NCI-H2171 (cell line): ENCODE measurements at places on chromosomes 2 and 18.

GRCh38 chr2:177572236-177572671, 179.7 kb downstream of the AGPS start:
- DNase-seq = peak; percentile 81

DNA sequence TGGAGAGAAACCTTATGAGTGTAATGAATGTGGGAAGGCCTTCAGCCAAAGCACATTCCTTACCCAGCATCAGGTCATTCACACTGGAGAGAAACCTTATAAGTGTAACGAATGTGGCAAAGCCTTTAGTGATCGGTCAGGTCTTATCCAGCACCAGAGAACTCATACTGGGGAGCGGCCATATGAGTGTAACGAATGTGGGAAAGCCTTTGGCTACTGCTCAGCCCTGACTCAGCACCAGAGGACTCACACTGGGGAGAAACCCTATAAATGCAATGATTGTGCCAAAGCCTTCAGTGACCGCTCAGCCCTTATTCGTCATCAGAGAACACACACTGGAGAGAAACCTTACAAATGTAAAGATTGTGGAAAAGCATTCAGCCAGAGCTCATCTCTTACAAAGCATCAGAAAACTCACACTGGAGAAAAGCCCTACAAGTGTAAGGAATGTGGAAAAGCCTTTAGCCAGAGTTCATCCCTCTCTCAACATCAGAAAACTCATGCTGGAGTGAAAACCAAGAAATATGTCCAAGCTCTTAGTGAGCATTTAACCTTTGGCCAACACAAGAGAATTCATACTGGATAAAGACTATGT, 7.8 kb downstream of the ZNF892 start:
- no peak for DNase-seq

DNA sequence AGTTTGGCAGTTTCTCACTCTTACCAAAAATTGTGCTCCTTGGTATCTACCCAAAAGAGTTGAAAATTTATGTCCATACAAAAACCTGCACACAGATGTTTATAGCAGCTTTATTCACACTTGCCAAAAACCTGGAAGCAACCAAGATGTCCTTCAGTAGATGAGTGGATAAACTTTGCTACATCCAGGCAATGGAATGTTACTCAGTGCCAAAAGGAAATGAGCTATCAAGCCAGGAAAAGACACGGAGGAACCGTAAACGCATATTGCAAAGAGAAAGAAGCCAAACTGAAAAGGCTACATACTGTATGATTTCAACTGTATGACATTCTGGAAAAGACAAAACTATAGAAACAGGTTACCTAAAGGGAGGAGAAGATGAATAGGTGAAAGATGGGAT, 36.1 kb downstream of the TMEM163 start:
- no peak for DNase-seq

DNA sequence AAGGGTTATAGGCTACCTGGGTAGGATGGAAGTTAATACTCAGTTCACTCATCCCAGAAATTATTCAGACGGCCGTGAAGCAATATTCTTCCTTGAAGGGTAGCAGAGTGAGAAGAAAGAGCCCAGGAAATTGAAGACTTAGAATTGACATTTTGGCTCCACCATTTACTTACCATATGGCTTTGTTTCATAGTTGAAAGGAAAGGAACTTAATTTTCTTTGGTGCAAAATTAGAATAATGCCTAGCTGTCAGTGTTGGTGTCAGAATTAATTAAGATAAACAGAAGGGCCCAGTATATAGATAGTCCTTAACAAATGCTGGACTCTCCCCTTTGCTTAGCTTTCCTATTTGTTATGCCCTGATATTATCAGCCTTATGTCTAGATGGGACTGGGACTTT, 263.2 kb downstream of the KCNJ3 start:
- DNase-seq = no peak

GRCh38 chr2:120454654-120455385, 108.9 kb downstream of the INHBB start:
- no peak for DNase-seq

- no peak for DNase-seq
Observed at GRCh38 chr2:166376488-166376828, 714 bp upstream of the SCN9A start.

GRCh38 chr2:203682688-203683130, 23.7 kb upstream of the CD28 start:
- no peak for DNase-seq

DNA sequence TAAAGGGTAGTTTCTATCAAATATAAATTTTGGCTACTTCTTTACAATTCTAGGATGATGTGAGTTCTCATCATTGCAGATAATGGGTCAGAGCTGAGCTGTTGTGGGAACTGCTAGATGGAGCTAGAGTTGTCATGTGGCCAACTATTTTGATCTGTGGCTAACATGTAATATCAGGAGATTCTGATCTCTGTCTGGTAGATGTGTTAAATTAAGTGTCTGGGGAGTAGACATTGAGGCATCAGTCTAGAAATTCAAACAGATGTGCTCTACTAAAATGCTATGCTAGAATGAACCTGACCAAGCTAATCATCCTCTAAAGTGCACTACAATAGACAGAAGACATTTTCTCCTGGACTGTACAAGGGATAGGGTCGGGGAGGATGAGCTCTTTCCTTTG, 30.3 kb upstream of the DARS1 start:
- DNase-seq = no peak

DNA sequence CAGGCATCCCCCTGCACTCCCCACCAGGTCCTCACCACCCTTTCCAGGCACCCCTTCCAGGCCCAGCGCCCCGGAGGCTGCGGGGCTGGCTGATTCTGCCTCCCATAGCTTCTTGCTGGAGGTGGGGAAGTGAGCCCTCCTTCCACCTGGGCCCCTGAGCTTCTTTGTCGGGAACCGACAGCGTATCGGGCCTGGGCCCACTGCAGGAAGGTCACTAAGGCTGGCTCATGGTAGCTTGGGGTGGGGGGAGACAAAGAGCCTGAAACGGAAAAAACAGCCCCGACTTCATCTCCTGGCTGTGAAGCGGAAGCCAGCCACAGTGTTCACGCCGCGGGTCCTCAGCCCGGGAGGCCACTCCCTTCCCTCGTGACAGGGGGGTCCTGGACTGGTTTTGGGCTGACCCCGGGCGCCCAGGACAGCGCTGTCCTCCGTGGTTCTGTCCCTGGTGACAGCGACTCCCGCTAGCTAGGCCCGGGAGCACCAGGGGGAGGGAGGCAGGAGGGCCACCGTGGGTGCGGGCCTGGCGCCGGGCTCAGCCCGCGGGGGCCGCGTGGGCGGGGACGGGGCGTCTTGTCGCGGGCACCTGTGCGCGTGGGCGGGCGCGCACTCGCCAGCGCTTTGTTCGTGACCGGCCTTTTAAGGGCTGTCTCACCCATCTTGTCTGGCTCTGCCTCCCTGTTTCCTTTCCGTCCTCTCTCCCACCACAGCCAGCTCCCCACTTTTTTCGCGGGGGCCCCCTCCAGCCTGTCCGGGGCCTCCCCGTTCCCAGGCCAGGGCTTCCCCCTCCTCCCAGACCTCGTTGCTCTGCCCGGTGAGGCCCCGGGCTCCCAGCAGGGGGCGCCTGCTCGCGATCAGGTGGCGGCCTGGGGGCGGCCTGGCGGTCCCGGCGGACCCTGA, 64.9 kb downstream of the DNMT3A start:
- DNase-seq = no peak

DNA sequence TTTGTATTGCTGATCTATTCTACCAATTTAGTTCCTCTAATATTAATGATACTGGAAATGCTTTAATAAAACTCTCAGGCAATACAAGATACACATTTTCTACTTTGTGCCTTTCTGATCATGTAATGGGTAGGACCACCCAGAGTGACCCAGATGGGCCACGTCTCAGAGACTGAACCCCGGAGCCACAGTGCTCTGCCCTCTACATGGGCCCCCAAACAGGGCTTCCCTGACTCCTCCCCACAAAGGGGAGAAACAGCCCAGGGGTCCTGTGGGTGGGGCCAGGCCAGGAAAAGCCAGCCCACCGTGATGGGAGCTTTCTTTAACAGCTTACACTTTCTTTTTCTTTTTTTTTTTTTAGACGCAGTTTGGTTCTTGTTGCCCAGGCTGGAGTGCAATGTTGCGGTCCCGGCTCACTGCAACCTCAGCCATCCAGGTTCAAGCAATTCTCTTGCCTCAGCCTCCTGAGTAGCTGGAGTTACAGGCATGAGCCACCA, 18.4 kb downstream of the HDAC4 start:
- no peak for DNase-seq

- no peak for DNase-seq
Observed at GRCh38 chr18:11293794-11294193, 144.4 kb upstream of the PIEZO2 start.

DNA sequence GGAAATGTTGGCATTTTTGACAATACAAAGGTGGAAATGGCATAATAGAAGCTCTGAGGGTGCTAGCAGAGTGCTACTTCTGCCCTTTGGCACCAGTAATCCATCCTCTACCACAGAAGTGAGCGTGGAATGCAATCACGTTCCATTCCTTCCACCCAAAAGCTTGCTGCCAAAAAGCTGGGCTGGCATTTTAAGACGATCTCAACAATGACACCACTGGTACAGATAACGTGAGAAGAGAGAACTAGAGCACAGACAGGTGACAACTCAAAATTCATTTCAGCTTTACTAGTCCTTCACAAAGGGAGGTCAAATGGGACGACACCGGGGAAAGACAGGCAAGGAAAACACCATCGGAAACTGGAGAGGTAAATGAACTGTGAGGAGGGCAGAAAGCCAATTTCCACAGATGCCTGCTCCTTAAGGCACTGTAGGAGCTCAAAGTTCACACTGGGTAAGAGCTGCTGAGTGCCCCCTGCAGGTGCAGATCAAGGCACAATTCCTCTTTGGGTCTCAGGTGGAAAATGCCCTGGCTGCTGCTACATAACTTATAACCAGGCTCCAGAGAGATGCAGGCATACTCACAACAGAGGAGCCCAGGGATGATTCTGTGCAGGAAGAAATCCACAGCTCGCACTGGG, 50.7 kb upstream of the RNU4ATAC start:
- DNase-seq = peak; percentile 48

GRCh38 chr2:188695953-188696352, 278.2 kb upstream of the COL3A1 start:
- no peak for DNase-seq

- DNase-seq = no peak
Observed at GRCh38 chr2:71155846-71156245, 25.4 kb downstream of the MPHOSPH10 start.

DNA sequence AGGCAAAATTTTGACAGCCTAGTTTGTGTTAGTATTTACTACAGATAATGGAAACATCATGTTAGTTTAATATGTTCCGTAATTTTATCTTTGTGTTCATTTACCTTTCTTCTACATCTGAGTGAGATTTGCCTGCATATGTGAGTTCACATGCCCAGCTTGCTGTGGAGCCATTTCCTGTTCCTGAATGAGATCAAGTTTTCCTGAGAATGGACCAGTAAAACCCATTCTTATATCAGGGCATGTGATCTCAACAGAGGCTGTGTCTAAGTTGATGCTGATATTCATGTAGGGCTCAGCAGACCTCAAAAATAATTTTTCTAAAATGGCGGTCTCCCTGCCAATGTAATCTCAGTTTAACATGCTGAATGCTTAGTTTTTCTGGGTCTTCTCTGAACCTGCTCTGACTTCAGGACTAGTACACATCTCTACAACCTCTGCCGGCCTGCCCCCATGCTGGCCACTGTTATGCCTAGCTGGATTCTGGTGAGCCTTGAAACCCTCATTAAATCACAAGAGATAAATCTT, 1.0 kb downstream of the IL1A start:
- DNase-seq = no peak

- no peak for DNase-seq
Observed at GRCh38 chr2:207231106-207231865, 65.5 kb upstream of the KLF7 start.

DNA sequence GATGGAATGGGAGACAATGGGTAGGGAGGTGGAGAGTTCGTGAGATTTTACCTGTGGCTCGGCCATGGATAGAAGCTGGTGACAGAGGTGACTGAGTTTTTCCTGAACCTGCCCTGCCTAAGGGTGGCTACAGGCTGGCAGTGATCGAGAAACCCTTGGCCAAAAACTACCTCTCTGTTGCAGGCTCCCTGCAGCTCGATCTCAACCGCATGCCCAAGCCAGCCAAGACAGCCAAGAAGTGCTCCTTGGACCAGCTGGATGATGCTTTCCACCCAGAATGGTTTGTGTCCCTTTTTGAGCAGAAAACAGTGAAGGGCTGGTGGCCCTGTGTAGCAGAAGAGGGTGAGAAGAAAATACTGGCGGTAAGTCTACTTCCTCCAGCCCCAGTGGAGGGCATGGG, 225.5 kb downstream of the DYSF start:
- DNase-seq = no peak

DNA sequence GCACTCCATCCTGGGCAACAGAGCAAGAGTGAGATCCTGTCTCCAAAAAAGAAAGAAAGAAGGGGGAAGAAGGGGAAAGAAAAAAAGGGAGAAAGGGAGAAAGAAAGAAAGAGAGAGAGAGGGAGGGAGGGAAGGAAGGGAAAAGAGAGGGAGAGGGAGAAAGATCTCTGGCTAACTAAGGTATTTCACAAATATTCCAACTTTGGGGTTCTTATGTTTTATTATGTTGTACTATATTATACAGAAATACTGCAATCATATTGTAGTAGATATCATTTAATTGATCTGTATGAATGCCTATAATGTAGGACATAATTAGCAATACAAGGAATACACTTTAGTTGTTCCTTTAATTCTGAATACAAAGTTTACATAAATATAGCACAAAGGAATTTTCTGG, 70.1 kb upstream of the STAM2 start:
- no peak for DNase-seq

- peak; percentile 78 for DNase-seq
Observed at GRCh38 chr2:215626812-215627281, 191.0 kb upstream of the FN1 start.

DNA sequence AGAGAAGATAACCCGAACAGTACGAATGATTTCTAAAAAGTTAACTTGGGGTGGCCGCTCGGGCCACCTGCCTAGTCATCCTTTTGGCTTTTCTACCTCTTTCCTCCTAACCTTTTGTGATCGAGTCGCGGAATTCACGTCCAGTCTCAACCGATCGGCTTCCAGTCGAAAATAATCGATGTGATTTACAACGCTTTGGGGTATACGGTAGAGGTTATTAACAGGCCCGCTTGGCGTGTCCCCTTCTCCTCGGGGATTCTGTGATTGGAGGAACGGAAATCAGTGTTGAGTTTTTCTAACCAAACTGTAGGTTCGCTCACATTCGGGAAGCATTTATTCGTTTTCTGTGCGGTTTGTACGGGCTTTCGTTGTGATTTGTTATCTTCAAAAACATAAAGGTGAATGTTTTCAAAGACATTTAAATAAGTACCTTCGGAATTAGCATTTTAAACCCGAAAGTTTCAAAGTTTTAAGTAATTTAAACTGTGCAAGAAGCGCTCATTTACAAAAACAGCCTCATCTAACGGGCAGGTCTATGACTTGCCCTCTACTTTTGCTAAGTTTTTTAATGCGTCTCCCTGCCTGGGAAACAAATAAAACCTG, 588 bp upstream of the FOXI3 start:
- no peak for DNase-seq
